Fibroblast of villous mesenchyme (primary cell): ENCODE measurements at places on chromosomes 6 and 20. TPM values are rescaled to one million over a fixed set of nuclear protein-coding genes. Genes with fewer than 3 reads are reported as not detected.

GRCh38 chr6:137751768-137752560, 115.1 kb upstream of the TNFAIP3 start:
- DNase-seq = no peak

DNA sequence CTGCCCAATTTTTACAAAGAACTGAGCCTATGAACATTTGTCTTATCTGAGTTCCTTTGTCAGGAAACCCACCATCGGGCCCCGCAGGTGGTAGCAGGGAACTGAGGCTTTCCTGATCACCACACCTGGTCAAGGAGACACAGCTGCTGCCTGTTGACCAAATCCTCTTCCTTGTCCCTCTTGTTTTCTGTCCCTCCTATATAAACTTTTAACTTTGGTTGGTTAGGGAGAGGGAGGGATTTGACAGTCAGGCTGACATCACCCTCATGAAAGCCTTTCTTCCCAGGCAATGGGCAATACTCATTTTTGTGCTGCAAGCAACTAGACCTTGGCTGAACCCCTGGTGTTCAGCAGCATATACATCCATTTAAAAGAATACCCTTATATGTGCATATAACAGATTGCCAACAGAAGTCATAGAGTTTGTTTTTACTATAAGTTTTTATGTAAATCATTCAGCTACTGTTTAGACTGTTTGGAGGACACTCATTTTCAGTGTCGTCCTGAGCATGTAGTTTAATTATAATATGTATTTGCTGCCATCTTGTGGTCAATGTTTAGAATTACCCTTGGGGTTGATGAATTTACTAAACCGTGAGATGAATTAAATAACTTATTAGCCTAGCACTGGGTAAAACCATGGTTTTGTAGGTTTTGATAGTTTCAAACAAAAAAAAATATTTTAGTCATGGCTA, 17.0 kb downstream of the CRISP1 start:
- peak; percentile 62 for DNase-seq

Gene CTCFL
- not detected in 2 replicates for total RNA-seq

Gene METTL24
- 0.32 TPM in 1 of 2 replicates, not detected in the other for total RNA-seq

Gene HSPA1L
- 0.86 and 0.97 TPM in 2 replicates for total RNA-seq

Gene TPBG
- 47.5 and 67.0 TPM in 2 replicates for total RNA-seq

Gene ANGPT4
- total RNA-seq = not detected in 2 replicates

Gene WFDC2
- total RNA-seq = not detected in 2 replicates
